ENCODE measurements at places on chromosomes 4 and X.

- DNase-seq: no peak
Measured at GRCh38 chr4:123485601-123486000, 89.0 kb downstream of the SPRY1 start.

GRCh38 chr4:5224340-5224739 is 173.1 kb downstream of the STK32B start:
- DNase-seq: no peak

- DNase-seq: no peak
Measured at GRCh38 chr4:139311909-139312308, 9.6 kb upstream of the NDUFC1 start.

DNA sequence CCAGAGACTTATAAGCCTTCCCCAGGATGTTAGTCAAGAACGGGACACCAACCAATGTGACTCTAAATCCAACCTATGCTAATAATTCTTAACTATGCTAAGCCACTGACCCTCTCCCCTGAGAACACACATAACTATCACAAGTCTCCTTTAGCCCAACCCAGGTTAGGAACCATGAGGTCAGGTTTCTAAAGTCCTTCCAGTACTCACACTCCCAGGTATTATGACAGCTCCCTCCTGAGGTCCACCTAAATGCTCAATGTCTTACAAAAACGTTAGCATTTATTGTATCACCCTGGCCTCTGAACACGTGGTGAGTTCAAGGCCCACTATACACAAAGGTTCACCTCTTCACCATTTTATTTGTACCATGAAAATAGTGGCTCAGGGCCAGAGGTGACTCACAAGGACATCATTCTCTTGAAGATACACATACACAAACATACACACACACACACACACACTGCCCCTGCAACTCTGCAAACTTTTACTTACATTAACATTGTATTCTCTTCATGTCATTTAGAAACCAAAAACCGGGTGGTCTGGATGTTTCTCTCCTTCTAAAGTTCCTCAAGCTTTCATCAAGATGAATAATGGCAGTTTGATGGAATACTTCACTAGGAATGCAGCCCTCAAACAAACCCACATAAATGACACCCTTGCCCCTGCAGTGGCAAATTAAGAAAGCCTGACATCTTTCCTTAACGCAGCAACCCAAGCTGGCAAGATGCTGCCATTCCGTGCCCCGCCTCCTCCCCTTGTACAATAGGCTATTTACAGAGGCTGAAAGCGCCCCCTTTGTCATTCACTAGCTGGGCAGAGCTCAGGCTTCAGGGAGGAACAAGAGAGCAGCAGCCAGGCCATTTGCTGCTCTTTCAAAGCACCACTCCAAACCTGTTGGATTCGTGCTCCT is 17.7 kb downstream of the ACSL1 start:
- no peak for DNase-seq

DNA sequence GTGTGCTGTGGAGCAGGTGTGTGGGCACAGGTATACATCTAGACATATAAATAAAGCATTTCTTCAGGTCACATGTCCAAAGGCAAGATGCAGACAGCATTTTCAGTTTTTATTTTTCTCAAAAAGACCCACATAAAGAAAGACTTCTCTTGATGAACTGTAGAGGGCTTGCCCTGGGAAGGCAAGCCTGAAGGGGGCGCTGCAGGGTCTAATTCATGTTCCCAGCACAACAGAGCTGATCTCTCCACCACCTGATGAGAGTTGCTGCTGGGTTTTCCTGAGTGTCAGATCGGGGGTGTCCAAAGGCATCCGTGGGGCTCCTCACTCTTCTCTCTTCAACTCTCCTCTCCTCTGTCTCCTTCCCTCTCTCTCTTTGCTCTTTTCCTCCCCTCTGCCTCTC is 26.6 kb downstream of the ADRA2C start:
- DNase-seq: no peak

DNA sequence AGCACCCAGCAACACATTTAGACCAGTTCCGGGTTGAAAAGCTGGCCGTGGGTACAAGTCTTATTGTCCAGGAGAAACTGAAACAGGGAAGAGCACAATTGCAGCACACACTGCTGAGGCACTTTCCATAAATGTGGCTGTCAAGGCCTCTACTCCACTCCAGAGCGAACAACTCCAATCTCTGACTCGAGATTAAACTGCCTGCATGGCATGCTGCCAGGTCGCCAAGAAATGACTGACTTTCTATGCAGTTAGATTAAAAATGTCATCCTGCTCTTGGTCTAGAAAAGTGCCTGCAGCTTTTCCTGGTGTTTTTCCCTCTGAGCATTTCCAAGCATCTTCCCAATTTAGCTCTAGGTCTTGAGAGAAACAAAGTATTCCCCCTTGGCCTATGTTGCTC is 260.6 kb upstream of the EMCN start:
- DNase-seq: no peak

- no peak for DNase-seq
Measured at GRCh38 chr4:55178226-55179005, 53.0 kb upstream of the KDR start.

DNA sequence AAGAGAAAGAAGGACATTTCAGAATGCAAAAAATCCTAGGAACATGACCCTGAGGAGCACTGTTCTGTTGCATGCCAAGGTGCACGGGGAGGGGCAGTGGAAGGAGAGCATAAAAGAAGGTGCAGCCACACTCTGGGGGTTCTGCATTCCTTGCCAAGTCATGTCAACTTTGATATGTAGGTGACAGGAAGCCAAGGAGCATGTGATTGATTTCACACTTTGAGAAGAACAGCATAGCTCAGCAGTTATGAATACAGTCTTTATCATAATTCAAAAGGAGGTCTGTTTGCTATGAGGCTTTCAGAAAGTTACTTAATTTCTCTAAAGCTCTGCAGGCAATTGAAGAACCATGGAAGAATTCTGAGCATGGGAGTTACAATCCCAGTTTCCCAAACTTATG is 50.6 kb downstream of the SCFD2 start:
- no peak for DNase-seq

DNA sequence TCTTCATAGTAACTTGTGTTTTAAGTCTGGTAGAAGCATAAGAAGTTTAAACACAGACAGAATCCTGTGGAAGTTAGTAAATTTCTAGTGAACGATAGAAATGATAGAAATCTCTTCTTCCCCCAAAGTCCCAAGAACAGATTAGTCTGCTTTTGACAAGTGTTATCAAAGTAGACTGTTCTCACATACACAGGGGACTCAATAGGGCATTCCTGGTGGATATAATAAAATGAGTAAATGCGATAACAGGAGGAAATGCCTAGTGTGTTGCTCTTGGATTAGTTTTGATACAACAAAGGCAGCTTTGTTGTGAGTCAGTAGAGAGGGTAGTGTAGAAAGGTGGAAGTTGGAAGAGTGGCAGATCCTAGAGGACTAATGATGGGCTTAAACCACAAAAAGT is 43.5 kb downstream of the CLCN3 start:
- DNase-seq: no peak

DNA sequence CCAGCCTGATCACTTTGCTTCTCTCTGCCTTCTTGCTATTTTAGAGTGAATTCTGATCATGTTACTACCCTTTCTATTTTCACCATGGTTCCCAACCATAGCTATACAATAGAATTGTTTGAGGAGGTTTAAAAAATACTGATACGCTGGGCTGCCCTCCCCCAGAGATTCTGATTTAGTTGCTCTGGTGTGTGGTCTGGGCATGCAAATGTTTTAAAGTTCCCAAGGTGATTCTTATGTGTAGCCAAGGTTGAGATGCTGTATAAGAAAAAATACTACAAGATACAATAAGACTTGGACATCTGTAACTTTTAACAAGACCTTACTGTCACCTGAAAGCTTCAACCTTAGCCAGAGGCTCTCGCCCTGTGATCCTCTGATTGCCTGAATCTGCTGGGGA is 22.2 kb upstream of the INTS6L start:
- DNase-seq: no peak

DNA sequence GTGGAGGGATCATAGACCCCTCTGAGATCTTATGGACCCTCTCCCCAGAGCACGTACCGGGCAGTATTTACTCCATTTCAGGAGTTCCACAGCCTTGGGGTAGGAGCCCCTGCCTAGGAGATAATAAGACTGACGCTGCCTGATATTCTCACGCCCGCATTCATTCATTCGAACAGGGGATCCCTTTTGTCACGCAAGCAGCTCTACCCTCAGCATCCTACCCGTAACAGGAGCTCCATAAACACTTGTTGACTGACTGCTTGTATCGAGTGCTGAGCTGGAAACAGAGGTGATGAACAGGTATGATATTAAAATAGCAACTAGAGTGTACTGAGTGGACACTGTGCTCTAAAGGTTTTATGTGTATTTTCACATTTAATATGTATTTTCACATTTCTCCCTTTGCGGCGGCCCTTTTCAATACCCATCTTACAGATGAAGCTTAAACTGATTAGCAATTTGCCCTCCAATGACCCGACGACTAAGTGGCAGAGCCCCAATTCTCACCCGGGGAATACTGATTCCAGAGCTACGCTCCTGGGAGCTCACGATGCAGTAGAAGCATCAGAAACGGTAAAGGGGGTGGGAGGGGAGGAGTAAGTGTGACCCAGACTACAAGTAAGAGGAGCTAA is 888 bp downstream of the RAB28 start:
- DNase-seq: no peak

DNA sequence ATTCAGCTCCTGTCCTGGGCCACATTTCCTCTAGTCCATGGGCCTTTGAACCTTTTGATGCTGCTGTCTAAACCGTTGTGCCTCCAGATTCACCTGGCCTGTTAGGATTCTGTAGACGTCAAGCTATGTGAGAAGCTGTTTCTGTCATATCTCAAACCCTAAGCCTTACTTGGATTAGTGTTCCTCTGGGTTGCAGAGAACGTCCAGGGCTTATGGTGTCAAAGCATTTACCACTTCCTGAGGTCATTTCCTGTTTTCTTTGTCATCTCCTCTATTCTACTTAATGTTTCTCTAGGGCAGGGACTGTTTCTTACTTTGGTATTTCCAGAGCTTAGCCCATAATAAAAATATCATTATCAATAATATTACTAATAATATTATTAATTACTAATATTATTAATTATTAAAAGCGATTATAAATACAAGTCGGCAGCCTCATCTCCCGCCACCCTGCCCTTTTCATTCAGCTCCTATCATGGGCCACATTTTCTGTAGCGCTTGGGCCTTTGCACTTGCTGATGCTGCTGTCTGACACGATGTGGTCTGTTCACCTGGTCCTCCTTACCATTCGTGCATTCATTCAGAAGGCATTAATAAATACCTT is 19.1 kb downstream of the PRIMPOL start:
- DNase-seq: no peak

GRCh38 chr4:152992466-152992865 is 56.3 kb downstream of the FHDC1 start:
- no peak for DNase-seq

DNA sequence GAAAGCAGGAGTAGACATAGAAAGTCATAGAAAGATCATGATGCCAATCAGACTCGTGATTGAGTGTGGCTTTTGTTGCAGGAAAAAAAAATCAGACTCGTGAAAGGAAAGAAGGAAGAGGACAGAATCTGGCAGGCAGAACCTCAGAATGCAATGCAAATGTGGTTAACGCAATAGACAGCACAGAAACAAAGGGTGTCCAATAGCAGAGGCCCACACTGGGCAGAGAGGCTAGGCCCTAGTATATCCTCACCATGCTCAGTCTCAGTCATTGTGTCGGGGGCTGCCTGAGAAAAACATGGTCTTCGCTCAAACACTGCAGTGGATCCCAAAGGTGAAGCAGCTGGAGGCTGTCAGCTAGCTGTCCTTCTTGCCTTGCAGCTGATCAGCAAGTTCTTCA is 102.8 kb upstream of the MAOA start:
- no peak for DNase-seq

DNA sequence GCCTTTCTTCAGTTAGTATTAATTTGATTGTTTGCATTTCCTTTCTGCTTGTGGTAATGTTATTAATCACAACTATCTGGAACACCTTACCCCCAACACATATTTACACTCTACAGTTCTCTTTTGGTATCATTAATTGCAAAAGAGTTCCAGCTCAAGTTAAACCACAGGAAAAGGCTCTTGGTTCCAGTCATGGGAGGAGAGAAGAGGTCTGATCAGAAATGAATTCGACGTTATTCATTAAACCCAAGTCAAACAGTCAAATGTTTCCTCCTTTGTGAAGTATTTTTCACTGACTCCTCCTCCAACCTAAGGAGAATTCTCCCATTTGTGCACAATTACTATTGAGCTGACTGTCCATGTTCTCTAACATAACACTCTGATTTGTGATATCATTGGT is 91.4 kb downstream of the SLC39A8 start:
- no peak for DNase-seq

DNA sequence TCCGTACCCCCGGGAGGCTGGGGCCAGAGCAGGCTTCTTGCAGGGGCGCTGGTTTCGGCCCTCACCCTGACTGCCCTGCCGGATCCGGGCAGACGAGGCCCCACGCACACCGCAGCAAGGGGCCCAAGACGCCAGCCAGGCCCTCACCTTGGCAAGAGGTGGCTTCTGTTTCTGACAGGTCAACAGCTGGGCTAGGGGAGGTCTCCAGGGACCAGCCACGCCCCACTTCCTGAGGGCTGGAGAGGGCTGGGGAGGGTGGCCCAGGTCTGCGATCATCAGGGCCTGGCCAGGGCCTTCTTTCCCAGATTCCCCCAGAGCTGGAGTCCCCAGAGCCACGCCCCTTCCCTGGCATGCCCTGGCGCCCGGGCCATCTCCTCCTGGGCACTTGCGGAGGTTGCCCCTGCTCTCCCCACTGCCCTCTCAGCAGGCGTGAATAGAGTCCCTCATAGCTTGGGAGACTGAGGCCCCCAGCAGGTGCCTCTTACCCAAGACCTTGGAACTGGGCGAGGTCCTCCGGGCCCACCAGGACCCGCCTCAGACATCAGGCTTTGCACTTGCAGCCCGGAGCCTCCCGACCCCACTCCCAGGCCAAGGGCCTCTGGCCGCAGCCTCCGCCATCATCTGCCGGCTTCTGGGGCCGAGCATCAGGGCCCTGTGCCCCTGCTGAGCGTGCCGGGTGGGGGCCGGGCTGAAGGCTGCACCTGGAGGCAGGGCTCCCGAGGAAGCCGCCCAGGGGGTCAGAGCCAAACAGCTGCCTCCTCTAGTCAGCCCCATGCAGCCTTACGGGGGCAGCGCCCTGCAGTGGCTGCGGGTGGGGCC is 6.3 kb upstream of the FGFR3 start:
- no peak for DNase-seq

GRCh38 chrX:107672955-107673378 is 44.7 kb downstream of the PRPS1 start:
- DNase-seq: no peak

DNA sequence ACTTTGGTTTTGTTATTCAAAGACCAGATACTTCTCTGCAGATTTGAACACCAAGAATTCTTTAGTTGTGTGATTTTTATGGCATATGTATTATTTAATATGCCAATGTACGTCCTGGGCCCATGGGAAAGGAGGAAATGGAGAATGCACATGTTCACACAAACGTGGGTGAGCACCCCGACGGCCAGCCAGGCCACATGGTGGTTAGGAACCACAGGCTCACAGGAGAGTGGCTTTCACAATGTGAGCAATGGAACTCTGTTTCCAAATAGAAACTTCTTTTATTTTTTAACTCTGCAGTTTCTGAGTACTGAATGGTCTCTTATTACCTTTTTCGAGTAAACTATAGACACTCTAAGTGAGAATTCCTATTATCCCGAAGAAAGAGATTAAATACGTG is 58.0 kb upstream of the UNC5C start:
- no peak for DNase-seq

Data from smooth muscle cell of the brain vasculature (primary cell).